ENCODE measurements at places on chromosomes 16 and 17.

DNA sequence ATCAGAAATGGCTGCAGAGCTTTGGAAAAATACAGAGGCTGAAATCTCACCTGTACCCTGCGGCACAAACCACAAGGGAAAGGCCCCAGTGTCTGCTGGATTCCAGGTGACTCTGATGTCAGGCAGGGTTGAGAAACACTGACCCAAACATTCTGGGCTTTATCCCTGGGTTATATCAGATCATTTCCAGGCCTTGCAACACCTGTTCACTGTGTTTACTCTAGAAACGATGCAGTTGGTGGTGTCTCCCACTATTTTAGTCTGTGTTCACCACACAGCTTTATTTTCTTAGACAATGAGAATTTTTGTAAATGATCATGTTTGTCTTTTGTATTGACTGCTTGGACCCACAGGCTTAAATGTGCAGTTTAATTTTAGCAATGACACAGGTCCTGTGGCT, 151.5 kb upstream of the SDK2 start:
- no peak for DNase-seq

- DNase-seq: no peak
These were observed 122.0 kb upstream of the CHMP6 start for GRCh38 chr17:80869481-80870145.

GRCh38 chr17:48438516-48439061, 8.6 kb upstream of the SKAP1 start:
- no peak for DNase-seq

DNA sequence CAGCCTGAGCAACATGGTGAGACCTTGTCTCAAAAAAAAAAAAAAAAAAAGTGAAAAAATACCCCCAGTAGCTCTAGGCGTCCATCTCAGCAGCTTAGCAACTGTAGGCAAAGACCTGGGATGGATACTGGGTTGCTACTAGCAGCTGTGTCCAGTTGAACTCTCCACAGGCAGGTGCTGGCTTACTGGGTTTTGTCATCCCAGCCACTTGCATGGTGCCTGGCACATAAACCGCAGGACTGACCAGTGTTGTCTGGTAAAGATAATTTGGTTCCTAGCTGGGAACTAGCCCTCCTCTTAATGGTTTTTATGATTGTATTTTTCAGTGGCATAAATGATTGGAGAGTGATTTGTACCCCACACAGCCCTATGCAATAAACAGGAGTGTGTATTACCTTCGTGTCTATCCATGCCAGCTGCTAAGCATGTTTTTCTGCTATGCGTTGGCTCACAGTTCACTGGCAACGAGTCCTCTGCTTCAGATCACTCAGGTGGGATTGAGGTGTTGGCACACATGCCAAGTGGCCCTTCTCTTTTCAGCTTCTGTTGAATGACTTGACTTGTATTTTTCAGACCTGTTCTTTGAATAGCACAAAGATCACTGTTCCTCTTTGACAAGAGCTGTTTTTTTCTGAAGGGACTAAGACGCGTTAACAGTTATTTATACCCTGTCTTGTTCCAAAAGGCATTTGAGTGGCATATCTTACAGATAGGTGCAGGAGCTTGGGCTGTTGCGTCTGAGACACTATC, 352.9 kb downstream of the SNX29 start:
- DNase-seq: no peak

DNA sequence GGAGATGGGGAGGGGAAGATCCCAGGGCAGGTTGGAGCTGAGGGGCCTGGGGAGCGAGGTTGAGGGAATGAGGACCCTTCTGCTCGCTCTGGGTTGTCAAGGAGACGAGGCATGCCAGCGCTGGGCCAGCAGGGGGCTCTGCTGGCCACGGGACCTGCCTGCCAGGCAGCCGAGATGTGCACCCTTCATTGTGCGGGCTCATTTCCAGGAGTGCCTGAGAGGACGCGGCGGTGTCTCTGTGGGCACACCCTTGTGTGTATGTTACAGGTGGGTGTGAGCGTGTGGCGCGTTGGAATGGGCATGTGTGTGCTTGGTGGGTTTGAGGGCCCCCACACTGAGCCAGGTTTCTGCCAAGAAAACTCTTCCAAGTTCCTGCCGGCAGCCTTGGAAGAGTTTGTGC, 15.9 kb downstream of the ARHGAP23 start:
- DNase-seq: peak; percentile 42

DNA sequence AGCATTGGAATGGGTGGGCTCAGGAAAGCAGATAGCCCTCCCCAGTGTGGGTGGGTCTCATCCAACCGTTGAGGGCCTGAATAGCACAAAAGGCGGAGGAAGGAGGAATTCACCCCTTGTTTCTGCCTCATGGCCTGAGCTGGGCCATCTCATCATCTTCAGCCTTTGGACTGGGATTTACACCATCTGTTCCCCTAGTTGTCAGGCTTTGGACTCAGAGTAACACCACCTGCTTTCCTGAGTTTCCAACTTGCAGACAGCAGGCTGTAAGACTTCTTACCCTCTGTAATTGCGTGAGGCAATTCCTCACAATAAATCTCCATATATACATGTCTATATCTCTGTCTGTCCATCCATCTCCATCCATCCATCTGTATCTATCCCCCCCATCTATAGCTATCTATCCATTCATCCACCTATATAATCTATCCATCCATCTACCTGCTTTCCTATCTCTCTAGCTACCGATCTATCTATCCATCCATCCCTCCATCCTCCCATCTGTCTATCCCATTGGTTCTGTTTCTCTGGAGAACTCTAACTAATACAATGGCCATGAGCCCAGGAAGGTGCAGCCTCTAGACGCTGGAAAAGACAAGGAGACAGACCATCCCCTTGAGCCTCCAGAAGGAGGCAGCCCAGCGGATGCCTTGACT, 21.3 kb downstream of the DNAH17 start:
- DNase-seq: no peak

- DNase-seq: no peak
These were observed 14.7 kb downstream of the LRRC75A start for GRCh38 chr17:16477255-16477654.

GRCh38 chr17:413016-413350, 60.4 kb upstream of the RPH3AL start:
- no peak for DNase-seq

DNA sequence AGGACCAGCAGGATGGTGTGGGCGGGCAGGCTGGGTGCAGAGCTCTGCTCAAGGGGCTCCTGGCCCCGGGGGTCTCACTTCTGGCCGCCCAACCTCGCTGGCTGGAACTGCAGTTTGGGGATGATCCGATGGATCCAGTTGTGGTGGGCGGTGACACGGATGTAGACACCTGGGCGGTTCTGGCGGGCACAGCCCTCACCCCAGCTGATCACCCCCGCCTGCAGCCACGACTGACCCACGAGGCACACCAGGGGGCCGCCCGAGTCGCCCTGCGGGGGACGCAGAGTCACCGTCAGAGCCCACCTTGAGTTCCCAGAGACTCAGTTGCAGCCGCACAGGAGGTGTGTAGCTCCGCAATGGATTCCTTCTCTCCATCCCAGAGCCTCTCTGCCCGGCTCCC, 7.5 kb downstream of the PRSS27 start:
- DNase-seq: no peak

GRCh38 chr16:10922328-10923145, 19.7 kb downstream of the DEXI start:
- no peak for DNase-seq

DNA sequence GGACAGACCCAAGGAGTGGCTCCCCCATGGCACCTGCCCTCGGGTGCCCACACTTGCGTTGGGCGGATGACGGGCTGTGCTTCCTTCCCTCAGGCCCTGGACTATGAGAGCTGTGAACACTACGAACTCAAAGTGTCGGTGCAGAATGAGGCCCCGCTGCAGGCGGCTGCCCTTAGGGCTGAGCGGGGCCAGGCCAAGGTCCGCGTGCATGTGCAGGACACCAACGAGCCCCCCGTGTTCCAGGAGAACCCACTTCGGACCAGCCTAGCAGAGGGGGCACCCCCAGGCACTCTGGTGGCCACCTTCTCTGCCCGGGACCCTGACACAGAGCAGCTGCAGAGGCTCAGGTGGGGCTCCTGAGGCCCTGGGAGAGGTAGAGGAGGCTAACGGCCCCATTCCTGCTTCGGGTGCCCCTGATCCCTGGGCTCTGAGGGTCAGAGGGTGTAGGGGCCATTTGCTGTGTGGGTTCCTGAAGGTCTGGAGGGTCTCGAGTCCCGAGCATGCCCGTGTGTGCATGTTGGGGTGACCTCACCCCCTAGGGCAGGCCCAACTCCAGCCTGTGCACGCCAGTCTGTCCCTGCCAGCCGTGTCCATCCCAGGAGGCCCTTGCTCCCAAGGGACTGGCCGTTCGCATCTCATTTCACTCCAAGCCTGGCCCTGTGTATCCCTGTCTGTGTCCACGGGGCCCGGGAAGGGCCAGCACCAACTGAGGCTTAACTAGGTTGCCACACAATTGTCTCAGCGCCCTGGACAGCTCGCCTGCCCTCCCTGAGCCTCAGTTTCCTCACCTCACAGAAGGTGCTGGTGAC, 10.0 kb downstream of the SLC22A31 start:
- no peak for DNase-seq

DNA sequence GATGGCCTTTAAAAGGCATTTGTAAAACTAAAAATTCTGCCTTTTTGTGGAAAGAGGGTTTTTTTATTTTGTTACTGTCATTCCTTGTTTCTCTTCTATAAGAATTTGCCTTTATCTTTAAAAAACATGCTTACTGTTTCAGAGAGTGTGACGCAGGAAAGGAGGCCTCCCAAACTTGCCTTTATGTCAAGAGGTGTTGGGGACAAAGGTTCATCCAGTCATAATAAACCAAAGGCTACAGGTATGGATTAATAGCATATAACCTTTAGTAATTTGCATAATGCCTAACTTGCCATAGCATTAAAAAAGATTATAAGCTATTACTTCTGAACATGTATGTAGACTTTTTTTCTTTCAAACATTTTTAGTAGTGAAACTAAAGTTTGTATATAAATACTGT, 34.2 kb downstream of the CYLD start:
- no peak for DNase-seq

GRCh38 chr17:12055889-12056288, 35.2 kb downstream of the MAP2K4 start:
- DNase-seq: no peak

DNA sequence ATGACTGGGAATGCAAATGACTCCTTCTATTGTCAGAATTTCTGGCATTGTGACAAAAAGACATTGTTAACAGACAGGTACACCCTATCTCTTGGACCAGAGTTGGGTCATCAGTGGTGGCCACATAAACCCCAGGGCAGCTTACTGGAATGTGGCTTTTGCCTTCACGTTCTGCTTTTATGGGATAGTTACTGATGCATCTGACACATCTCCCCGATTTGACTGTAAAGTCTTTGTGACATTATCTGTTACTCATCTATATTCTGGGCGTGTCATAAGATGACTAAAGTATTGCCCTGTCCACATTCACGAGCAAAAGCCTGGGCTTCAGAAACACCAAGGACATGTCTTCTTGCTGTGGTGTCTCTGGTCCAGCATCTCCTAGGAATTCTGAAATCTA, 18.7 kb upstream of the AQP8 start:
- DNase-seq: no peak

DNA sequence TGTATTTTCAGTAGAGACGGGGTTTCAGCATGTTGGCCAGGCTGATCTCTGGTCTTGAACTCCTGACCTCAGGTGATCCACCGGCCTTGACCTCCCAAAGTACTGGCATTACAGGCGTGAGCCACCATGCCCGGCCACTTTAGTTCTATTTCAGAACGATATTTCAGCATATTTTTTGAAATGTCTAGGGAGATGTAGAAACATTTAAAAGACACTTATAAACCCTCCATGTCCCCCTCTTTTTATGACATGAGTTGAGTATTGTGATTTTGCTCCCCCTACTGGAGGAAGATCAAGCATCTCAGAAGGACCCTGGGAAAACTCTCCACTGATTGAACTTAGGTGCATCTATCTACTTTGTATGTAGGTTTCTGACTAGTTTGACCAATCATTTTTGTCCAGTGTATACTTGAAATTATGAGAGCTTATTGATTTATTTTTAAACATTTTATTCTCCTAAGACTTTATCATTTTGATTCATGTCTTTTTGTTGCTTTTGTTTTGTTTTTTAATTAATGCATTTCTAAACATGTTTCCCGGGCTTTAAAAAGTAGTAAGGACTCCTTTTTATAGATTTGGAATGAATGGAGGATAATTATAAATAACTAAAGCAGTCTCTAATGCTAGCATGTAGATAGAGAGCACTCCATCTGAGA, 105.1 kb downstream of the CHD9 start:
- DNase-seq: no peak

DNA sequence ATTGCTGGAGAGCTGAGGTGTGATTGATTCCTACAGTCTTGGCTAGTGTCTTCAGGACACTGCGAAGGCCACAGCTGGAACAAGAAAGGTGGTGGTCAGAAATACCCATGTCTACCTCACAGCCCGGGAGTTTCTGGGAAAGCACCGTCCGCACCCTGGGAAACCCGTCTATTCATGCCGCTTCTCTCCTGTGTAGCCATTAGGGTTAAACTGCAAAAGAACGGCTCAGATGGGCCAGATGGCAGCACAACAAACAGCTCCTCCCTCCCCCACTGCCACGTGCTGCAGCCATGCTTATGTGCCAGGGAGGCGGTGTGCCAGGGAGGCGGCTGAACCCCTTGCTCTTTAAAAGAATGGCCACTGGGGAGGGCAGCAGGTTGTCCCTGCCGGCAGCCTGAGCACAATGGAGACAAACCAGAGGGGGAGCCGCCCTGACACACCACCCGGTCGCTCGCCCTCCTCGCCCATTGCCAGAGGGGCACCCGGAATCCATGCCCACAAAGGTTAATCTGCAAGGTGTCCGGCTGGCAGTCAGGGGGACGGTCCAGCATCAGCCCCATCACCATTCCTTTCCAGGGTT, 65.2 kb downstream of the CYTH1 start:
- DNase-seq: no peak

GRCh38 chr17:29575511-29576213, 7.2 kb downstream of the TP53I13 start:
- no peak for DNase-seq

GRCh38 chr17:9208381-9209105, 187.2 kb downstream of the NTN1 start:
- DNase-seq: no peak

DNA sequence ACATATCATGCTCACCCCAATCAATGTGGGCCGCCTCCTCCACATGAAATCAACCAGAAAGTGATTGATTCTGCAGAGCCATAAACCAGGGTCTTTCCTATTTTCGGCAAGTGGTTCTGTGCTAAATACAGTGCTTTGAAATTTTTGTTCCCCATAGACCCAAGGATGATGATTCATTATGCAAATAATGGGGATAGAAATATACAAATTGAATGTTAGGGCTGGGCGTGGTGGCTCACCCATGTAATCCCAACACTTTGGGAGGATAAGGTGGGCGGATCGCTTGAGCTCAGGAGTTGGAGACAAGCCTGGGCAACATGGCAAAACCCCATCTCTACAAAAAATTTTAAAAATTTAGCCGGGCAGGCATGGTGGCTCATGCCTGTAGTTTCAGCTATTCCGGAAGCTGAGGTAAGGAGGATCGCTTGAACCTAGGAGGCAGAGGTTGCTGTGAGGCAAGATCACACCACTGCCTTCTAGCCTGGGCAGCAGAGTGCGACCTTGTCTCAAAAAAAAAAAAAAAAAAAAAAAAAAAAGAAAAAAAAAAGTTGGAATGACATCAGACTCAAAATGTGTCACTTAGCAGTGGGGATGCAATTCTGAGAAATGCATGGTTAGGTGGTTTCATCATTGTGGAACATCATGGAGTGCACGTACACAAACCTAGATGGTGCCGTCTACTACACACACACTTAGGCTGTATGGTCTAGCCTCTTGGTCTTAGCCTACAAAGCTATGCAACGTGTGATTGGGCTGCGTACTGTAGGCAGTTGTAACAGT, 581.7 kb downstream of the MAF start:
- no peak for DNase-seq

Measured in stimulated activated CD4-positive, alpha-beta T cell treated with anti-CD3 and anti-CD28 coated beads, Interleukin-2, amount 100 ng/mL, for 48 hours (primary cell).